ENCODE measurements at places on chromosomes 16 and 17.
A peak's percentile ranks its signal among the peaks of the same experiment; 100 is the strongest.

GRCh38 chr17:9958586-9959281 lies 53.7 kb upstream of the RCVRN start:
- DNase-seq: no peak

DNA sequence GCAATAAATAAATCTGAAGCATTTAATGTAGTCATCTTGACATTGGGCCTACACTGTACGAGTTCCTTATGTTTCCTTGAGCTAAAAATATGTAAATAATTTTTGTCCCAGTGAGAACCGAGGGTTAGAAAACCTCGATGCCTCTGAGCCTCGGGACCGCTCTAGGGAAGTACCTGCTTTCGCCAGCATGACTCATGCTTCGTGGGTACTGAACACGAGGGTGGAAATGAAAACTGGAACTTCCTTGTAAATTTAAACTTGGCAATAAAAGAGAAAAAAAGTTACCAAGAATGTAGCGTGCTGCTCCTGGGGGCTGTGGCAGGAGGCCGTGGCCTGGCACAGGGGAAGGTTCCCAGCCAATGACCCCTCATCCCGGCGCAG lies 74.1 kb downstream of the SOCS1 start:
- DNase-seq: no peak

GRCh38 chr16:13106464-13106863 lies 205.1 kb downstream of the SHISA9 start:
- no peak for DNase-seq

GRCh38 chr17:34626121-34626681 lies 46.8 kb downstream of the TMEM132E start:
- DNase-seq: no peak

DNA sequence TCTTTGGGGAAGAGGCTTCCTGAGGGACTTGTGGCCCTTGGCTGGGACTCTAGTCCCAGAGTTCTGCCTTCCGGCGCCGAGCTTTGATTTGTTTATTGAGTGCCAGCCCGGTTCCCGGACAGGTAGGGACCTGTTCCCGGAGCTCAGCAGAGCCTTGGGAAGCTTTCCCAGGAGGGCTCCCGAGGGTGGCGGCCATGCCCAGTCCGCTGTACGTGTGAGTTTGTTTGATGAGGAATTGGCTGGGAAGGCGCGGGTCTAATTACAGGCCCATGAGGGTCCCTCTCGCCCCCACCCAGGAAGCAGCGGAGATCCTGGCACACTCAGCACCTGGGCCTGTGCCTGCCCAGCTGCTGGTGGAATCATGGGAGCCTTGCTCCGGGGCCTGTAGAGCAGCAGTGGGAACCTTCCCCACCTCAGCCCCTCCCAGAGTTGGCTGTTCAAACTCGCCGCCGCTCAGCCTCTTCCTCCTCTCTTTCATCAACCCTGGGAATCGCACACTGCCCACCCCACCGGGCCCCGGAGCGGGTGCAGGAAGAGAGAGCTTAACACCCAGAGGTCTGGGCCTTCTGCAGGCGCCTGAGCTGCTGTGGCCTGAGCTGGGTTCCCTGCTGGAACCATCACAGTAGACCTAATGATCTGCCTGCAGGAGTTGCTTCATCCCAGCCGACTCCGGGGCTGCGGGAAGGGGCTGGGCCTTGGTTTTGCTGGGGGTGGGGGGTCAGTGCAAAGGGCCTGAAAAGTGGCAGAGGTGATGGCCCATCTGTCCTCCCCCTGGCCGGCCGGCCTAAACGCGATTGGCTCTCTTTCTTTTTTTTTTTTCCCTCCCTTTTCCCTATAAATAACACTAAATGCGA lies 313.7 kb downstream of the SEC14L1 start:
- DNase-seq: no peak

GRCh38 chr16:30663820-30664219 lies 5.6 kb downstream of the FBRS start:
- DNase-seq: no peak

DNA sequence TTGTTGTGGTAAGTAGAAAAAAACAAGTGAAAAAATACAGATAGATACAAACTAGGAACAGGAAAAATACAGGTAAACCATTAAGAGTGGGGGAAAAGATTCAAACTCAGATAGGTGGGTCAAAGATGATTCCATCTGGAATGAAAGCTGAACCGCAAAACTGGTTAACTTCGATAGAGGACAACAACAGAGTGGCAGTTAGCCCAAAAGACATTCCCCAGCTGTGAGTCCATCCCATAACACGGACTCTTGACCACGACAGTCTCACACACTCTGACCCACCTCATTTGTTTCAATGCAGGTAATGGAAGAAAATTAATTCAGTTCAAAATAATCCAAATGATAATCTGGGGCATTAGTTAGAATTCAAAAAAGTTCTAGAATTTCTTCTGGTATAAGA lies 13.5 kb downstream of the ELAC2 start:
- DNase-seq: no peak

- no peak for DNase-seq
Observed at GRCh38 chr17:32623196-32623595, 136.4 kb downstream of the CDK5R1 start.

DNA sequence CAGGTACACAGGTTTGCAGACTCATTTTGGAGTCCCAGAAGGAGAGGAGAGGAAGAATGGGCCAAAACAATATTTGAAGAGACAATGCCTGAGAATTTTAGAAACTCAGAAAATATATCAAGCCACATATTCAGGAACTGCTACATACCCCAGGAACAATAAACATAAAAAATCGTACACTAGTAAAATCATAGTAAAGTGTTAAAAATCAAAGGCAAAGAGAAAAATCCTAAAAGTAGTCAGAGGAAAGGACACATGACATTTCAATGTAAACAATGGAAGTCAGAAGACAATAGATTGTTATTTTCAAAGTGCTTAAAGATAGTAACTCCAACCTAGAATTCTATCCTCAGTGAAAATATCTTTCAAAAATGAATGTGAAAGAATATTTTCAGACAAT lies 28.5 kb upstream of the NACA2 start:
- DNase-seq: no peak

DNA sequence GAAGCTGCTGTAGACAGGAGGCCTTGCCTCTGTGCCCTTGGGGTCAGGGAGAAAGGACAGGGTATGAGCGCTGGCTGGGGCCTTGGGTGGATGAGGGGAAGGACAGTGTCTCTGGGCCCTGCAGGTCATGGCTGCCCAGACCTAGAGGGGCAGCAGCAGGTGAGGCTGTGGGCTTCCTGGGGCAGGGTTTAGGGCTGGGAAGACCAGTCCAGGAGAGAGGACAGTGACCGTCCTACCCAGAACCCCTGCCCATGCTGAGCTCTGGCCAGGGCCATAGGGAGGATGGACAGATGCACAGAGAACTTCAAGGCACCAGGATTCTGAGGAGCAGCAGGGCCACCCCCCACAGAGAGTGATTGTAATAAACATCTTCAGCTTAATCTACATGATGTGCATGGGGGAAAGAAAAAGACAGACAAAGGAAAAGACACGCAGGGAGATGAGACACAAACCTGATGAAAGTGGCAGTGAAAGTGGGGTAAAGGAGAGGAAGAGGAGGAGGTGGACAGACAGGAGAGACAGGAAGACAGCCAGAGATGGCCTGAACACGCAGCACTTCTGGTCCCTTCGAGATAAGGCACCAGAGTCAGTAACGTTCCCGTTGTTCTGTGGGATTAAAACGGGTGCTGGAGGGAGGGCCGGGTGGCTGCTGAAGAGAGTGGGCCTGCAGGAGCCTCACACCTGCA lies 17.5 kb downstream of the FLOT2 start:
- no peak for DNase-seq

GRCh38 chr17:78559749-78560368 lies 17.3 kb downstream of the DNAH17 start:
- DNase-seq: no peak

DNA sequence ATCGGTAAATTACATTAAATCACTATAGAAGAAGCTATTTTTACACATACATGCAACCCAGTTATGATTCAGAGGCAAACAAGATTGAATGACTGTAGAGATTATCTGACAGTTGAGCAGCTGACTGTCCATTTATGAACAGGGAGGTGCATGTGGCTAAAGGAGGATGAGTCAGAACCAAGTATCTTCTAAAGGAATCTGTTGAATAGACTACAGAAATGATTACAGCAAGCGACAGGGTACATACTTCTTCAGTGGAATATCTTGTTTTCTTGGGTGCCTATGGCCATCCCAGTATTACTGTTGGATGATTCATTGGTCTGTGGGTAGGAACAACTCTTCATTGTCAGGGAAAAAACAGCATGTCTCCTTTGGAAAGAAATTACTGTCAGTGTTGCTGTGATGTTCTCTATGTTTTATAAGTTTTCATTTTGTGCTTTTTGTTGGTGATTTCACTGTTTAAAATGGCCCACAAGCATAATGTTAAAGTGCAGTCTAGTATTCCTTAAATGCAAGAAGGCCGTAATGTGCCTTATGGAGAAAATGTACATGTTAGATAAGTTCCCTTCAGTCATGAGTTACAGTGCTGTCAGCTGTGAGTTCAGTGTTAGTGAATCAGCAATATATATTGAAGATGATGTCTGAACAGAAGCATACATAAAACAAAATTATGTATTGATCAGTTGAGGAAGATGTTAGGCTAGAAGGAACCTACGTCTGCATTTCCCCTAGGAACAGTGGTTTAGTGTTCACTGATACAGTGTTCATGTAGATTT lies 27.0 kb downstream of the CBFB start:
- no peak for DNase-seq

DNA sequence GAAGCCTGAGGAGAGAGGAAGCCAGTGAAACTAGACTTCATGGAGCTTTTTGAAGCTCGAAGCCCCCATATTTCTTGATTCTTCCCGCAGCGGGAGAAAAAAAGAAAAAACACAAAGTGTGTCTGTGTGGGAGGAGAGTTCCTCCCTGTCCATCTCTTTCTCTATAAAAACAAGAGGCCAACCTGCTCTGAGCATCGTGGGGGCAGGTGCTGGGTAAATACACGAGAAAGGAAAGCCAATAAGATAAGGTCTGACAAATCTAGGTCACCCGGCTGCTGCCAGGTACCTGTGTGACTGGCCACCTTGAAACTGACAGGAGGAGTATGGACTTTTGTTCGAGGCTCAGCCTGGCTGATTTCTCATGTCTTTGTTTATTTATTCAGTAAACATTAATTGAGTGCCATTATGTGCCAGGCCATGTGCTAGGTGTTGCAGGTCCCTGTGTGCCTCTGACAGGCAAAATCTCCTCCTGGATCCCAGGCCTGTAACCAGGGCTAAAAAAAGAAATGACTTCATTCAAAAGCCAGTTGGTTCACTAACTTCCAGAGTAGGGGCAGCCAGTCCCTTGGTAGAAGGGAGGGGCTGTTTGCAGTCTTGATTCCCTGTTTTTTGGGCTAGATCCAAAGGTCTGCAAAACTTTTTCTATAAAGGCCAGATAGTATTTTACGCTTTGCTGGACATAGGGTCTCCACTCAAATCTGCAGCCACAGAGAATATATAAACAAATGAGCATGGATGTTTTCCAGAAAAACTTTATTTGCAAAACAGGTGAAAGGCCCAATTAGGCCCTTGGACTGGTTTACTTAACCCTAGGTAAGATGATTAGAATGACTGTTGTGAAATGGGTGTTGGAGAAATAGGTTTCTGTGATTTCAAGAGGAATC lies 35.6 kb downstream of the YPEL2 start:
- DNase-seq: peak; percentile 75

GRCh38 chr17:32142857-32143526 lies 690 bp downstream of the RHOT1 start:
- no peak for DNase-seq

DNA sequence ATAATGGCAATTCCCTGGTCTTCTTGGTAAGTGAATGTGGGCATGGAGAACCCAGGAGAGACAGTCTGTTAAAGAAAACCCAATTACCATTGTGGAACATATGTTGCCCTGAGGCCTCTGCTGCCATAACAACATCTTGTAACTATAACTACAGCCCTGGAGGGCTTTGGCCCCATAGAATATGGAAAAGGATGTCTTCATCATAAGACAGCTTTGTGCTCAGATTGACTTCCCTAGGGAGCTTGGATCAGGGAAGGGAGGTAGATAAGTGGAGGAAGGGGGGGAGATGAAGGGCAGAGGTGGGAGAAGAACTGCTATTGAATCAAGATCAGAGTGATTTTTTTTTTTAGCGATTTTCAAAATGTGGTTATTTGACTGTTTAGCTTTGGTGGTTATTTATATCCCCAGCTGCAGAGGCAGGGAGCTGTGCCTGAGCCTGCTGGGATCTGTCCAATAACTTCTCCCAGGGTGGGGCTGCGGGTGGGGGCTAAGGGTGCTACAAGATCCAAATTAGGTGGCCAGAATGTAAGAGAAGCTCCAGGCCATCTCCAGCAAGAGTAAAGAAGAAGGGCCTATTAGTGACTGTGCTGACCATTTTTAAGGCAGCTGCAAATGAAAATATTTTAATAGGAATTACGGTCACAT lies 5.3 kb upstream of the KAT7 start:
- no peak for DNase-seq

DNA sequence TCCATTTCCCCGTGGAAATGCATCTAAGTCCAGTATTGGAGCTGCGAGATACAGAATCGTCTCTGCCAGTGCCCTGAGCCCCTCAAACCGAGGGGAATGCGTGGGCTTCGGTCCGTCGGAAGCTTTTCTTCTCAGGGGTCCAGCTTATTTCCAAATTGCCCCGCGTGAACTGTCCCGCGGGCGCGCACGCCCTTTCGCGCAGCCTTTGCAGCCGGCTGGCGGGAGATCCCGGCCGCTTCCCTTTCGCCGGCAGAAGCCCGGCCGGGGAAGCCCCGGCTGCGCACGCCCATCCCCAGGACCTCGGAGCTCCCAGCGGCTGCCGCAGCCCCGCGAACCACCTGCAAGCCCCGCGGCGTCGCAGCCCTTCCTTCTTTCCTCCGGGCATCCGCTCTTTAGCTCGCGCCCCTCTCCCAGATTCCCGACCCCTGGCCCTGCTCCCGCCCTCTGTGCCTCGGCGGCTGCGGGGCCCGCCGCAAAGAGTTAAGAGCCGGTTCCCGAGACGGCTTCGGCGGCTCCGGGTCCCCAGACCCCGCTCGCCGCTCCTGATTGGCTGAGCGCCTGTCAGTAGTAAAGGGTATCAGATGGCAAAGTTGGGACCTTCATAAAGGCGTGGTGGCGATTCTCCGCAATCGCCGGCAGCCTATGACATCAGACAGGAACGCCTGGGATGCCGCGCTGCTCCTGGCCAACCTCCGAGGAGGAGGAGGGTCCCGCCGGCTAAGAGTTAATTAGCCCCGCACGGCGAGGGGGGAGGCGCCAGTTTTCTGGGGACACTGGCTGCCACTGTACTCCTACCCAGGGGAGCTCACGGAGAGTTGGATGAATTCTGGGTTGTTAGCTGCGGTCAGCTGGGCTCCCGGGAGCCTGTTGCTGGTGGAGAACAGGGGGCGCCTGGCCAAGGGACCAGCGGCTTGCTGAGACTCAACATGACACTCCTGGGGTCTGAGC lies at the start of gene MYOCD:
MYOCD (plus strand) TSS at position 628 of the 948 bp plus-strand sequence; CDS start at position 927, 299 bp downstream.
- no peak for DNase-seq

DNA sequence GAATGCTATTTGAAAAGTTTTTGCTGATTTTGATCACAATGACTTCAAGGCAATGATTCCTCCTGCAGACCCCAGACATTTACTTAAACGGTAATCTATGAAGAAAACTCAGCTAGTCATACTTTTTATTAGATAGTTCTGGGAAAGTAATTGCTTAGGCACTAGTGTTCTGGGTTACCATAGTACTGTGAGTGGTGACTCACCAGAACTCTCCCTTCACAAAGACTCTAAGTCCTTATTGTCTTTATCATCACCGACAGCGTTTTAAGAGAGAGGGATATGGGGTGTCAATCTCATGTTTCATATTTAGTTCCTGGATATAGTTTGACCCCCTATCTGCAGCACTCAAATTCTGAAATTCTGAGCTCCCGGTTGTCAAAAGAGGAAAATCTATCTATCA lies 43.0 kb upstream of the CDH8 start:
- no peak for DNase-seq
